ENCODE measurements at places on chromosomes 4 and X.

DNA sequence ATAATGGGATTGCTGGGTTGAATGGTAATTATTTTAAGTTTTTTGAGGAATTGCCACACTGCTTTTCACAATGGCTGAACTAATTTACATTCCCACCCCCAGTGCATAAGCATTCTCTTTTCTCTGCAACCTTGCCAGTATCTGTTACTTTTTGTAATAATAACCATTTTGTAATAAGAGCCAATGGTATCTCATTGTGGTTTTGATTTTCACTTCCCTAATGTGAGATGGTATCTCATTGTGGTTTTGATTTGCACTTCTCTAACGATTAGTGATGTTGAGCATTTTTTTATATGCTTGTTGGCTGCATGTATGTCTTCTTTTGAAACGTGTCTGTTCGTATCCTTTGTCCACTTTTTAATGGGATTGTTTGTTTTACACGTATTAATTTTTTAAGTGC lies 213.1 kb upstream of the HDX start:
- DNase-seq: no peak

DNA sequence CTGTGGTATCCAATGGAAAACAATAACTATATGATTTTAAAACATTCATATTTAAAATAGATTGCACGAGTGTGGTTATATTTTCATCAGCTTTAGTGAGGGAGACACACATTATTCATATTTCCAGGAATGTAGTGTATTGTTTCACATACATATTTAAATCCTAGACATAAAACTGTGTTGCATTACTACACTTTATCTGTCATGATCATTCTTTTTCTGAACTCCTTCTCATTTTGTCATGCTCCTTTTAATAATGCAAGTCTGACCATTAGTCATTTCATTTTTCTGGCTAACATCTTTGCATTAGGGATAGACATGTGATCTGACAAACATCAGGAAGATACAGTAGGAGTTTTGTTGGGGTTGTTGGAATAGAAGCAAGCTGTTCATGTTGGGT lies 1382.7 kb downstream of the PCDH7 start:
- DNase-seq: no peak

GRCh38 chr4:2954358-2955185 lies 8.6 kb downstream of the NOP14 start:
- DNase-seq: no peak

DNA sequence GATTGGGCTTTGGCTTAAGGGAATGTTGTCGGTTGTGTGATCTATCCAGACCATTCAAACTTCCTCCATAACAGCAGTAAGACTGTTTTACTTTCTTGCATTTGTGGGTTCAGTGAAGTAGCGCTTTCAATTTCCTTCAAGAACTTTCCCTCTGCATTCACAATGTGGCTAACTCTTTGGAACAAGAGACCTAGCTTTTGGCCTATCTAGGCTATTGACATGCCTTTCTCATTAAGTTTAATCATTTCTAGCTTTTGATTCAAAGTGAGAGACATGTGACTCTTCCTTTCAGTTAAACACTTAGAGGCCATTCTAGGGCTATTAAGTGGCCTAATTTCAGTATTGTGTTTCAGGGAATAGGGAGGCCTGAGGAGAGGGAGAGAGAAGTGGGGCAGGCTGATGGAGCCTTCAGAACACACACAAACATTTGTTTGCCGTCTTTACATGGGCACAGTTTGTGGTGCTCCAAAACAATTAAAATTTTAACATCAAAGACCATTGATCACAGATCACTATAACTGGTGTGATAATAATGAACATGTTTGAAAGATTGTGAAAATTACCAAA lies 34.1 kb downstream of the ADH5 start:
- no peak for DNase-seq

DNA sequence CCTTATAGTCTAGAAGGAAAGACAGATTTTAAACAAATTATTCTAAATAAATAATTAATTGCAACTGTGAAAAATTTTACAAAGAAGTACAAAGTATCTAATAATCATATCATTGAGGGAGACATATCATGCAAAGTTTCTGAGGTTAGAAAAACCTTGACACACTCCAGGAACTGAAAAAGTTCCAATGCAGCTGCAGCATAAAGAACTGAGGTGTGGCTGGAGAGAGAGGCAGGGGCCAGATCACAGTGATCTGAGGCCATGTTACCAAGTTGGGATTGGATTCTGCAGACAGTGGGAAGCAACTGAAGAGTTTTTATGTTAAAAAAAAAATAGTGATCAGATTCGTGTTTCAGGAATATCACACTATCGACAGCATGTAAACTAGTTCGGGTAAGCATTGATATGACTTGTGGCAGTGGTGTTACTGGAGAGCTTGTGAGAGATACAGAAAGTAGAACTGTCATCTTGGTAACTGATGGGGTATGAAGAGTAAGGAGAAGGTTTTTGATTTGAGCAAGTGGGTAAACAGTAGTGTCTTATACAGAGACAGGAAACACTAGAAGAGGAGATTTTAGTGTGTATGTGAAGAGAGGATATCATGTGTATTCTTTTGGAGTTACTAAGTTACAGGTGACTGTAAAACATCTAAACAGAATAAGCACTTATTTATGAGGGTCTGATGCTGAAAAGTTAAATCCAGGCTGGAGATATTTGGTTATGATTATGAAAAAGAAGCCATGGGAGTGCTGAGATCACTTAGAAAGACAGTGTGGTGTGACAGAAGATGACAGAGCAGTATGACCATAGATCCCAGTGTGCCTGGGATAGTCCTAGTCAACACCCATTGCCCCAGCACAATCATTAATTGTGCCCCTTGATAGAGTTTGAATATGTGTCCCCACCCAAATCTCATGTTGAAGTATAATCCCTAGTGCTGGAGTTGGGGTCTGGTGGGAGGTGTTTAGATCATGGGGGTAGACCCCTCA lies 15.6 kb upstream of the SPRY1 start:
- no peak for DNase-seq

GRCh38 chrX:101408532-101408841 lies 465 bp downstream of the HNRNPH2 start:
- no peak for DNase-seq

GRCh38 chr4:134345244-134345643 lies 143.7 kb upstream of the PABPC4L start:
- no peak for DNase-seq

DNA sequence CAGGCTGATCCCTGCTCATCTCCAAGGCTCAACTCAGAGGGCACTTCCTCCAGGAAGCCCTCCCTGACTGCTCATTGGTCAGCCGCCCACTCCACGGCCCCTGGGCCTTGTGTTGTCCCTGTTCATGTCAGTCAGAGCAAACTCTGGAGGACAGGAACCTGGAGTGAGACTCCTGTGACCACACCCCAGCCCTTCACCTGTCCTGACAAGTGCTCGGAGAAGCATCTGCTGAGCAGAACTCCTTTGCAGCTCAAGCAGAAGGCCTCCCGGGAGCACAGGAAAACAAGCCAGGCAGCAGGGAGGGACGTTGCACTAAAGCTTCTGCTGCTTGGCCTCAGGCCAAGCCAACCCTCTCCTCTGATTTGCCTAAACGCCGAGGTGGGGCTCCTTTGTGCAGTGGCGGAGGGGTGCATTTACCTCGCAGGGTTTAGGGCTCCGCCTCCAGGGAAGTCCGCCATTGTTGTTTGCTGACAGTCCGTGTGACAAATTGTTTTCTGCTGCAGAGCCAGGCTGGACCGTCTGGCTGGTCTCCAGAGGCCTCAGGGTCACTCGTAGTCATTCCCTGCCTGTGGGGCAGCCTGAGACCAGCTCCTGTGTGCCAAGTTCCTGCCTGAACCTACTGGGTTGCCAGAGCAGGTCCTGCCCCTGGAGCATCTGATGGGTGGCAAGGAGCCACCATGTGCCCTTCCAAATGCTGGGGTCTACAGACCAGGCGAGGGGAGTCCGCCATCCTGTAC lies 61.8 kb downstream of the C4orf50 start:
- no peak for DNase-seq

DNA sequence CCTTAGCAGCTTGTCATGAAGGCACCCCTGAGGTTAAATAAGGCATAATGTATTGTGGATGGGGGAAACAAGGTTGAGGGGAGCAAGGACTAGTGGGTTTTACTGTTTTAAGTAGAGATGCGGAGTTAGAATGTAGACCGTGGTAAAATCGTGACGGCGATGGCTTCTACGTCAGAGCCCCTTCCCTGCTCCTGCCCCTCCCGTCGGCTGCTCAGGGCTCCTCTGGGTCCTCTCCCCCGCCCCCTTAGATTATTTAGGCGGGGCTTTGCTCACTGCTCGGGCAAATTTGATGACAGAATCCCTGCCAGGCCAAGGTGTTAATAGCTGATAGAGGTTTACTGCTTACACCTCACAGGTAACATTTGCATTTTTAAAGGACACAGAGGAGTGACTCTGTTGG lies 2.3 kb downstream of the FRMPD3 start:
- no peak for DNase-seq

DNA sequence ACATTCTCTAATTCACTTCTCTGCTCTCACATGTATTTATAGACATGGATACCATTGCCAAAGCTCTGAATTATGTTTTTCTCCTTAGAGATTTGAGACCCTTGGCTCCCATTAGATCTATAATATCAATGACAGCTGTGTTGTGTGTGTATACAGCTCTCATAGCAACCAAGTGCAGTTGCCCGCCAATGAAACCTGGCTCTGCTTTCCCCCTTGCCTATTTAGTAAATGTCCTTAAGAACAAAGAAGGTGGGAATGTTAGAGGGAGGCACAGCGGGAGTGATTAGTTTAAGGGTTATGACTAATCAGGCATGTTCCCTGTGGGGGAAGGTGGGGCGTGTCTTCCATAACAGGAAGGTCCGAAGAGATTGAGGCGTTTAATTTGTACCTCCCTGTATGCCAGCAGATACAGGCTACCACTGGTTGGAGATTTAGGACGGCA lies 100.5 kb upstream of the TBC1D9 start:
- DNase-seq: no peak

DNA sequence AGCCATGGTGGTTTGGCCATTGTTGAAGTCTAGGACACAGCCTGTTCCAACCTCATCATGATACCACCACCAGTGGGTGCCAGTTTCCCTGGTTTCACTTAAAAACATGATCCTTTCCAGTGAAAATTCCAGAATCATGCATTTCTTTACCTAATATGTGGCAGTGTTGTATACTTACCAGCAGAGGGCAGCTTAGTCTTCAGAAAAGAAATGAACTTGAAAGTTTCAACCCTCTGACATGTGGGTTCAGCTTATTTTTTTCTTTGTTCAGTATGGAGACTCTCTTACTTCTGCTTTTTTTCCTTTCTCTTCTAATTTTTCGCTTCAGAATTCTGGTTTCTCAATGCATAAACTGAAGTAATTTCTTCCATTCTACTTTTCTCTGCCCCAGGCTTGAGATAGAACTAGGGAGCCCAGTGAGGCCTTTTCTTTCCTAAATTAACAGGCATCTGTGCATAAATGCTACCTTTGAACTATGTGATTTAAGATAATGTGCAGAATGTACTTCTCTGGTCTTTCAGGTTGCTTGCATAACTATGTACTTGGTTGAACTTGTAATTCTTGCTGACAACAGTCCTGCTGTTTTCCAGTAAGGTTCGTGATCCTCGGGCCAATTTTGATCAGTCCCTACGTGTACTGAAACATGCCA lies 10.7 kb downstream of the LIAS start:
- DNase-seq: no peak

DNA sequence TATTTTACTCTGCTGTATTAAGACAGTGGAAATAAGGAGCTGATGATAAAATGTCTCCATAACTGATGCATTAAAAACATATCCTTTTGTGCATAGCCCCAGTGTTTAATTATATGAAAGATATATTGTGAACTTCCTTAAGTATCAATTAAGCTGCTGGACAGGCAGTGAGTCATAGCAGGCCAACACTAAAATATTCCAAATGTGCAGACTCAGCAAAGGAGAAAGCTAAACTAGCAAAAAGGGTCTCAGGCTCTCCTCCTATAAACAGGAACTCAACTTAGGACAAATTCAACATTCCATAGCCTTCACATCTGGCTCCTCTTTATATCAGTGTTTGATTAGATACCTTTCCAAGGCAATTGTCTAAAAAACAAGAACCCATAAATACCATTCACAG lies 15.6 kb downstream of the TNMD start:
- no peak for DNase-seq

- DNase-seq: no peak
Observed at GRCh38 chr4:96835991-96836390, 996.1 kb downstream of the PDHA2 start.

- DNase-seq: no peak
Observed at GRCh38 chrX:40298572-40299479, 201.1 kb upstream of the BCOR start.

DNA sequence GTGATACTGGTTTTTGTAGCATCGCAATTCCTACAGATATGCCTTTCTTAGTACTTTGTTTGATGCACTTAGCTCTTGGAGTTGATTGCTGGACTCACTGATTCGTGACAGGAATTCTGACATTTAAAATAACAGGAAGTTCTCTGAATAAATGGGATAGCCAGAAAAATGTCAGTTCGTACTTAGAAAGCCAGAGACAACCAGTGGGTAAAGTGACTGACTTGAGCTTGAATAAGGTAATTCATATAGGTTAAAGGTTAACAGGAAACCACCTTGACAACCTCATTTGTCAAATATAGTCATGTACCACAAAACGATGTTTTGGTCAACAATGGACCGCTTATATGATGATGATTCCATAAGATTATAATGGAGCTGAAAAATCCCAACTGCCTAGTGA lies 181.4 kb downstream of the RPA4 start:
- no peak for DNase-seq

Measured in stimulated activated CD8-positive, alpha-beta memory T cell treated with anti-CD3 and anti-CD28 coated beads, Interleukin-12 subunit alpha, Interleukin-12 subunit beta, amount 100 ng/mL, for 1 hour (primary cell).